ENCODE measurements at places on chromosomes 6 and 20.

- no peak for DNase-seq
These were observed 20.0 kb upstream of the TXLNB start for GRCh38 chr6:139311831-139312230.

GRCh38 chr6:43024436-43024835 lies 3.0 kb downstream of the RRP36 start:
- DNase-seq, result no peak

DNA sequence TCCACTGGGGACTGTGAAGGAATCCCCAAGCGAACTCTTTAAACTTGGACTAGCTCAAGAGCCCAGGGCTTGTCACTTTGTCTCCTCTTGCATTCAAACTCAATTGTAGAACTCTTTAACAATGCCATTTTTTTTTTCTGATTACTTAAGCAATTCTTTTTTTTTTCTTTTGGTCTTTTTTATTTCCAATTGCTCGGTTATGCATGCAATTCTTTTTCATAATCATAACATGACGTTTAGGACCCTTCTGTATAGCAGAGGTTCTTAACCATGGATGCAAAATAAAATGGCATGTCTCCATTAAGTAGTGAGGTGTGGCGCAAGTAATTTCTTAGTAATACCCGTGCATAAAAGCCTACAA lies 466 bp upstream of the BFSP1 start:
- no peak for DNase-seq

GRCh38 chr6:139547122-139547776 lies 172.8 kb upstream of the CITED2 start:
- DNase-seq, result no peak

GRCh38 chr20:50468378-50468798 lies 41.8 kb upstream of the PTPN1 start:
- DNase-seq, result no peak

- DNase-seq, result no peak
These were observed 49.2 kb downstream of the TGM2 start for GRCh38 chr20:38115896-38116295.

- no peak for DNase-seq
These were observed 296.3 kb downstream of the LAMA2 start for GRCh38 chr6:129179283-129179682.

Measured in gastrocnemius medialis (tissue), 4 donors.